ENCODE measurements at places on chromosomes 7 and 10. TPM values are rescaled to one million over a fixed set of nuclear protein-coding genes. Genes with fewer than 3 reads are reported as not detected.

The C10orf95 gene
- total RNA-seq, result under 0.01 TPM

The ASAH2 gene
- 2.2 TPM for total RNA-seq

The OR9A4 gene
- total RNA-seq, result not detected

The HTR5A gene
- total RNA-seq, result 1.2 TPM

The CRYGN gene
- total RNA-seq, result 0.25 TPM

The CALML5 gene
- not detected for total RNA-seq

Measured in temporal lobe (tissue), 4 donors.